ENCODE measurements at places on chromosomes 1 and 21. TPM values are rescaled to one million over a fixed set of nuclear protein-coding genes. Genes with fewer than 3 reads are reported as not detected.

DNA sequence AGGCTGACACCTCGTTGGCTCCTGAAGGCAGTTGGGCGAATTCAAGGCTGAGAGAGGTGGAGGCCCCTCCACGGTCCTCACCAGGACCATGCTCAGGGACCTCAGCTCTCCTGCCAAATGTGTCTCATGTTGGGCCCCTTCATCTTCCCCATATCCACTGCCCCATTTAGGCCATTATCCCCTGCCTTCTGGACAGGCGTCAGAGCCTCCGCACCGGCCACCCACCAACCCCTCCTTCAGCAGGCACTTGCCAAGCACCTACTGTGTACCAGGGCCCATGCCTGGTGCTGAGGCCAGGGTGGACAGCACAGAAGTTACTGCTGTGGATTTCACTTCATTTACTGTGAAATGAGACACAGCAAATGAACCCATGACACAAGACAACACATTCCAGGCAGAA is 325.8 kb downstream of the MATN1 start:
- no peak for DNase-seq

DNA sequence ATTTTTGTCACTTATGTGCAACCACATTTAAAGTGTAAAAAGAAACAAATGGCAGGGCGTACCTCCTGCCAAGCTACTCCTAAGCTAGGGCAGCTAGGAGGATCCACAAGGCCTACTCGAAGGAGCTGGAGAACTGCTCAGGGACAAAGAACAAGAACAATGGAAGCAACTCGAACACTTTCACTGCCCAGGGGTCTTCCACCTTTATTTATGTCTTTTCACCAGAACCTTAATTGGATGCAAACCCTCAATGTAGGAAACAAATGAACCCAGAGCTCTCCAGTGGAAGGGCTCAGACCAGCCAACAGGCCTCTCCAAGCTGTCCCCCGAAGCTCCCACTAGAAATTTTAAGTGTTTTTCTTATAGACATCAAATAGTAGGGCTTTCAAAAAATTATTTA is 39.9 kb downstream of the C1orf198 start:
- DNase-seq = no peak

- DNase-seq = peak; percentile 17
Observed at GRCh38 chr1:229203030-229203751, 67.7 kb upstream of the RAB4A start.

Gene IL19
- total RNA-seq = not detected

DNA sequence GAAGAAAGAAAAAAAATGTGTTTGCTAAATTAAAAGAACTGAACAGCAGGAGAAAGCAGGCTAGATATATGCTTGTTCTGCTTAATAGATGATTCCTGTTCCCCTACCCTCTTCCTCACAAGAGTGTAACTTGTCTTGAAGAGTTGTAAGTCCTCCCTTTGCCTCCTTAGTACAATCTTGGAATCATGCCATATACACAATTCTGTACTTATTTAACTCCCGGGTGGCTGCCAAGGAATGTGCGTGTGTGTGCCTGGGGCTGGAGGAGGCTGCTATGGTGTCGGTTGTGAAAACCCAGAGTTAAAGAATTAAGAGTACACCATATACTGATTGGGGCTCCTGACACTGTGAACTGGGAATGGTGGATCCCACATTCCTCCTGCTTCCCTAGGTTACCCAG is 194.2 kb downstream of the SIPA1L2 start:
- no peak for DNase-seq

Gene LCE1F
- not detected for total RNA-seq

Gene ZFP69B
- total RNA-seq = 2.1 TPM

- DNase-seq = no peak
Observed at GRCh38 chr1:107867422-107867821, 97.6 kb downstream of the VAV3 start.

- DNase-seq = no peak
Observed at GRCh38 chr1:10662090-10662688, 134.3 kb downstream of the CASZ1 start.

Gene CELA3A
- not detected for total RNA-seq

Measured in CD4-positive, CD25-positive, alpha-beta regulatory T cell (primary cell).